ENCODE measurements at places on chromosomes 3 and 15.

DNA sequence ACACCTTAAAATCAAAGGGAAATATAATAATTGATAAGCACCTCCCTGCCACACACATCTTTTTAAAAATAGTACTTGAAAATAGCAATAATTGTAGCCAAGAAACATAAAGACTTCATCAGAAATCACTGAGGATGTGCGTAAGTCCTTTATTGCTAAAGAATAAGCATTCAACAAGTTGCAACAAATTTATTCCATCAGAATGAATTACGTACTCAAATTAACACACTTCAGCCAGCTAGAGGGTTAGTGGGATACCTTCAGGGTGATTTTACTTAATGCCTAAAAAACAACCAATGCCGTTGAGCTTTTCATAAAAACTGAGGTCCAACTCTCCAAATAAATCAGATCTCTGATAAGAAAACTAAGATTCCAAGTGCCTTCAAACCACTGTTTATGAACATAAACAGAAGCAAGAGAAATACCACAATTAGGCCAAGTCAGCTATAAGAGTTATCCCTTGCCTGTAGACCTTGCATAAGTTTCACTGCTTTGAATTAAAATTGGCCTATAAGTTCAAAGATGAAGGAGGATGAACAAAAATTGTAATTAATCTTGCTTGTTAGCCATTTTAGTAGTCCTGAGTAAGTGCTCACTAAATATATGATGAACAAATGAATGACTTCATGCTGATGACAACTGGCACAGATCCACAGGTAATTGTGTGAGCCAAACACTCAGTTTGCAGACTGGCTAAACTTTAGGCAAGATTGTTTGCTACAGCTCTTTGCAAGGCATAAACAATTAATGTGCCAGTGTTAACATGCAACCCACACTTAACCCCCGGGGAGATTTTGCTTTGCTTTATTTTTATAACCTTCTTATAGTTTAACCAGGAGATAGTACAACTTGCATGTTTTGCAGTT is 375.1 kb upstream of the THBS1 start:
- DNase-seq: no peak

DNA sequence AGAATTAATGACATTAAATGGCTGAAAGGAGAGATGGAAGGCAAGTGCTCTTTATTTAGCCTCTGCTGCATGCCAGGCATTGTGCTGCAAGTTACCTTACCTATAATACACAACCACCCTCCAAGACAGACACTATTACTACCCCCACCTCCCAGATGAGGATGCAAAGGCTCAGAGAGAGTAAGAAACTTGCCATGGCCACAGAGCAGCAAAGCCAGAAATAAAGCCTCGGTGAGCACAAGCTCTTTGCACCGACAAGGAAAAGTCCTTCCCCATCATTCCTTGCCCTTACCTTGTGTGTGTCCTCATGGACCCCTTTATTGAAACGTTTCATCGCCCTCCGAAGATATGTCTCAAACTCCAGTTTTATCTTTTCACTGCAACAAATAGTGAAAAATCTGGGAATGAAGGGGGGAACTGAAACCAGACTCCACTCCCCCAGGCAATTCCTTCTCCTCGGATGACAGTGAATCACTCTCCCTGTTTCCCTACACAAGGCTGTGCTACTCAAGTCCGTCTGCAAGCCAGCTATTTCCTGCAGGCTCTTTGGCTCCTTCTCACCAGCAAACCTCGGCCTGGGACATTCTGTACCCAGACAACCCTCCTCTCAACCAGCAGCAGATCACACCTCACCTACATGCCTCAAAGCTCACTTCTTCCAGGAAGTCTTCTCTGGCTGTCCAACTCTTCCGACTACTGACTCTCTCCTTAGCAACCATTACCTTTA is 11.4 kb downstream of the XPC start:
- DNase-seq: peak; percentile 62

DNA sequence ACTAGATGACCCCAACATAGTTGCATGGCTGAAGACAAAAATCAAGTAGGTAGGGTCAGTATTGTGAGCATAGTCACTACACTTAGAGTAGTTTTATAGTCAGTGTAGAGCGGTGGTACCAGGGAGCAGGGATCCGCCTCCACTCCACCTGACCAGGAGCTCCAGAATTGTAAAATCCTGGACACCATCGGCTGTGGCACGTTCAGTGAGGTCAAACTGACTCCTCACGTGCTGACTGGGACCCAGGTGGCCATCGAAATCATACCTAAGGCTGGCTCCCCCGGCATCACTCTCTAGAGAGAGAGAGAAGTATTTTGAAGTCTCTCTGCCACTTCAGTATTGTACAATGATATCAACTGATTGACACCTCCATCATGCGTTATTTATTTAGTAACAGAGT is 59.7 kb upstream of the TAMM41 start:
- no peak for DNase-seq

- no peak for DNase-seq
Measured at GRCh38 chr3:134355416-134355815, 18.8 kb downstream of the AMOTL2 start.

DNA sequence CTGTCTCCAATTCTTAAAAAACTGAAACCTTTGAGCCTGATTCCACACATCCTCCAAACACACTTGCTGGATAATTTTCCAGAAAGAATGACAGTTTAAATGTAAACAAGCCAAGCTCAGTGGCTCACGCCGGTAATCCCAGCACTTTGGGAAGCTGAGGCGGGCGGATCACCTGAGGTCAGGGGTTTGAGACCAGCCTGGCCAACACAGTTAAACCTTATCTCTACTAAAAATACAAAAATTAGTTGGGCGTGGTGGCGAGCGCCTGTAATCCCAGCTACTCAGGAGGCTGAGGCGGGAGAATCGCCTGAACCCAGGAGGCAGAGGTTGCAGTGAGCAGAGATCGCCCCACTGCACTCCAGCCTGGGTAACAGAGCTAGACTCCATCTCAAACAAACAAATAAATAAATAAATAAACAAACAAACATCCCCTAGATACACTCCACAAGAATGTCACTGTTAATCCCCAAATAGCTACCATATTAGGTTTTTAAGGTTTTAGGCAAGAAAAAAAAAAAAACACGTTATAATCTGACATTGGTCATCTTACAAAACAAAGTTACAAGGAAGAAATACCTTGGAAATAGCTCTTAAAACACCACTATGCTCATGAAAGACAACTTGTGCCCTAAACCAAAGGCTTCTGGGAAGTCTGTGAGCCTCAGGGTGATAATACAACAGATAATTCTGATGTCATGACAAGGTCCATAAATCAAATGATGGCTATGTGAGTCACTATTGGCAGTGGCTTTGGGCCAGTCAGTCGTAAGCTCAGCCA is 13.2 kb downstream of the TNIK start:
- DNase-seq: no peak

DNA sequence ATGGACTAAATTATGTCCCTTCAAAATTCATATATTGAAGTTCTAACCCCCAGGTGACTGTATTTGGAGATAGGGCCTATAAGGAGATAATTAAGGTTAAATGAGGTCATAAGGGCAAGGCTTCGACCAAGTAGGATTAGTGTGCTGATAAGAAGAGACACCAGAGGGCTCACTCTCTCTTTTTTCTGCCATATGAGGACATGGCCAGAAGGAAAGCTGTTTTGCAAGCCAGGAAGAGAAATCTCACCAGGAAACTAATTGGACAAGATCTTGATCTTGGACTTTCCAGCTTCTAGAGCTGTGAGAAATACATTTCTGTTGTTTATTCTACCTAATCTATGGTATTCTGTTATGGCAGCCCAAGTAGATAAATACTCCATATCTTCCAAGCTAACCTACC is 503.6 kb upstream of the NAALADL2 start:
- peak; percentile 43 for DNase-seq

- peak; percentile 22 for DNase-seq
Measured at GRCh38 chr3:15206662-15207576, 873 bp downstream of the CAPN7 start.

DNA sequence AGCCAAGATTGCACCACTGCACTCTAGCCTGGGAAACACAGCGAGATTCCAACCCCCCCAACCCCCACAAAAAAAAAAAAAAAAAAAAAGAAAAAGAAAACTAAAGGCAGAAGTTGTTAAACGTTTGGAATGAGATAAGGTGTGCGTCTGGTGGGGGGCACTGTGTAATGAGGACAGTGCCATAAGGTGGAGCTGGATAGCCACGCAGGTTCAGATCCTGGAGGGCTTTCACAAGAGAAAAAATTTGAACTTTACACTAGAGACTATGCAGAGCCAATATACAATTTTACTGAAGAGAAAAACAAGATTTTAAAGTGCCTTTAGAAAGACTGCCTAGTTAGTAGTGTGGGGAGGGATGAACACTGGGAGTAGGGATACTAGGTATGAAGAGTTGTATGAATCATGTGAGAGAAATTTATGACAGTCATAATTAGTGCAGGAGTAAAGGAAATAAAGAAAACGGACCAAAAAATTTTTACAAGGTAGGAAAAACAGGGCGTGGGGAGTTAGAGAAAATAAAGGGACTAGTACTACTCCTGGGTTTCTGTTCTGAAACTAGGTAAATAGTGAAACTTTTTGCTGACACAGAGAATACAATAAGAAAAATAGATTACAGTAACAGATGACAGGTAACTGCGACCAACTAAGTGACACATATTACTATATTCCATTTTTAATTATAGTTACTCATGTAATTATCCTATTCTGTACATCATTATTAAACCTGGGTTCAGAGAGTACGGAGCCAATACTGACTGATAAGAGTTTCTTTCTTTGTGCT is 108.1 kb downstream of the PEAK1 start:
- no peak for DNase-seq

GRCh38 chr3:147688868-147689267 is 279.7 kb downstream of the ZIC1 start:
- DNase-seq: no peak

DNA sequence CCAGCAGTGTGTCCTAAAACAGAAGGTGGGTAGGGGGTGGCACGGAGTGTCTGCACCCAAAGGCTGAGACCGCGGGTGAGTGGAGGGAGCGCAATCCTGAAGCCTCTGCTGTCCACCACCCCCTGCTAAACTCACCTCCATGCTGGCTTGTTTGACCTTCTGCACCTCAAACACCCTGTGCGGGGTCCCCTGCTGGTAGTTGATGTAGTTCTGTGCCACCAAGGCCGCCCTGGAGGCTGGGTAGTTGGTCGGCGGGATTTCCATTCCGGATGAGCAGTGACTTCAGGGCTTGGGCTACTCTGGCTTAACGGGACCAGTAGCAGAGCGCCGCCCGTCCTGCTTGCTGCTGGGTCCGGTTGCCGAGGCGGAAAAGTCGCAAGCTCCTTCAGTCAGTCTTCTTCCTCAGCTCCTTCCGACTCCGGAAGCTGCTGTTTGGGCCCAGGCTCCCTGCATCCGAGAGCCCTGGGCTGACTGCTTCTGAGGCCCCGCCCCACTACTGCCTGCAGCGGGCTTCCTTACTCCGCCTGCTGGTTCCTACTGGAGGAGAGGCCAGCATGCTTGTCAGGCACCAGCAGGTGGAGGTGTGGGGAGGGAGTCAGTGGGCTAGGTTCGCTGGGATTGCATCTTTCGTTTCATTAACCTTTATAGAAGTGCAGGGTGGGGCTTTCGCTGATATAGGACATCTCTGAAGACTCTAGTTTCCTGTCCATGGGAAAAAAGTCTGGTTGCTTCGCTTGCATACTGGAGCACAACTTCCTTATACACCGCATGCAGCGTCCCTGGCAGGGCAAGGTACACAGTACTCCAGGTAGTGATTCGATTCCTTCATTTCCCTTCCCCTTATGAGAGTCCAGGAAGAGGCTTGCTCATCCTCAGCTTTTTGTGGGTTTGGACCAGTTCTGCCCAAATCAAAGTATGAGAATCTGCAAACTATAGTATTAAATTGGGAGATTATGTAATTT is at the start of gene LXN:
Gene LXN, minus strand, starts transcription at position 434 of the 962 bp plus-strand sequence. Its CDS starts 170 bp downstream, at position 264.
- DNase-seq: peak; percentile 68

- no peak for DNase-seq
Measured at GRCh38 chr3:118186051-118186450, 848.6 kb downstream of the IGSF11 start.

GRCh38 chr15:68783226-68784058 is 37.3 kb downstream of the ANP32A start:
- DNase-seq: no peak

Data from inflammatory macrophage (primary cell).